ENCODE measurements at places on chromosomes 2 and 18. TPM values are rescaled to one million over a fixed set of nuclear protein-coding genes. Genes with fewer than 3 reads are reported as not detected.

PLB1 gene
- total RNA-seq: 0.05 TPM

LIMS1 gene
- 34.8 TPM for total RNA-seq

GRCh38 chr2:112685271-112685884 lies 35.4 kb upstream of the NT5DC4 start:
- H3K4me1 ChIP-seq: peaks cover 14% of the 10 kb centered on the region
- no peak for DNase-seq
- H3K27ac ChIP-seq: no peak overlapping the region
- H3K4me3 ChIP-seq: no peak overlapping the region
- H3K36me3 ChIP-seq: no peaks in the 10 kb centered on the region

LRRC30 gene
- not detected for total RNA-seq

DNA sequence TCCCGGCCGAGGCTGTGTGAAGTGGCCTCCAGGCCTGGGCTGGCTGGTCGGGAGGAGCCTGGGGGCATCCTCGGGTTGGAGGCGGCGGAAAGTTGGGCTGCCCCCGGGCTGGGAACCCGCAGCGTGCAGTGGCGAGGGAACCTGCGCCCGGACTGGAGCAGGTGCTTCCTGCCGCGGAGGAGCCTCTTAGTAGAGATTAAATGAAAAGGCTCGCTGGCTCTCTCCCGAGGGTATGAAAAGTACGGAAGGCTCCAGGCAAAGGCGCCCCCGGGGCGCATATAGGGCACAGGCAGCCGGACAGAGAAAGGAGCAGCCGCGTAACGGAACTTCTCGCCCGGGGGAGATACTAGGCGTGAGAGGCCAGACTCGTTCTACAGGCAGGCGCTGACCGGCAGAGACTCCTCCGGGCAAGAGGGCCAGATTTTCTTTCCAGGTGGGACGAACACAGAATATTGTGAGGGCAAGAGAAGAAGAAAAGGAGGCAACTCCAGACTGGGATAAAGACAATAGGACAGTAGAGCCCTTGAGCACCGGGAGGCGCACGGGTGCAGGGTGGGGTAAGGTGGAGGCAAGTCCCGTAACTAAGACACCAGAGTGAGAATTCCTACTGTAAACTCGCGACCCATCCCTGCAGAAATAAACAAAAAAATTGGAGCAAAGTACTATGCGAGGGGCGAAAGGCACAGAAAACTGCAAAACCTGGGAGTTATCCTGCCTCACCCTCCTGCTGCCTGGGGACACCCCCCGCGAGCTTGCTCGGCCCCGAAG lies 816 bp downstream of the CDH2 start:
- peak overlapping the region; percentile 50 for H3K4me3 ChIP-seq
- DNase-seq: no peak
- H3K27ac ChIP-seq: no peak overlapping the region
- H3K27me3 ChIP-seq: peaks cover 49% of the 10 kb centered on the region
- H3K36me3 ChIP-seq: no peaks in the 10 kb centered on the region
- peaks cover 18% of the 10 kb centered on the region for H3K4me1 ChIP-seq
